ENCODE measurements at places on chromosomes 1 and 21.

- DNase-seq = peak; percentile 31
Measured at GRCh38 chr1:161367684-161368400, at the start of gene CFAP126. Gene CFAP126 (minus strand): TSS chr1:161367876. CDS start chr1:161367868, 8 bp downstream.

- DNase-seq = peak; percentile 75
Measured at GRCh38 chr1:52368383-52369172, 2.6 kb upstream of the CC2D1B start.

DNA sequence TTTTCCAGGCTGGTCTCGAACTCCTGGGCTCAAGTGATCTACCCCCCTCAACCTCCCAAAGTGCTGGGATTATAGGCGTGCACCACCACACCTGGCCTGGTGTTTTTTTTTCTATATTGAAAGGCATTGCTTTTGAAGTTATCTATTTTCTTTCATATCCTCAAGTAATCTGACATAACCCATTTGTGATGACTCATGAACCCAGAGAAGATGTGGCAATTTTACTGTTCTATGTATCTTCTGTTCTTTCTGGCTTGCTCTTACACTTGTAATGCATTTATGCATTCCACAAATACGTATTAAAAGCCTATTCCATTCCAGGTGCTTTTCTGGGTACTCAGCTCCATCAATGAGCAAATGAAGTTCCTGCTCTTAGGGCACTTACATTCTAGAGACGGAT lies 29.9 kb upstream of the ERRFI1 start:
- DNase-seq = no peak

GRCh38 chr1:232951180-232951579 lies 769 bp downstream of the NTPCR start:
- DNase-seq = peak; percentile 22

DNA sequence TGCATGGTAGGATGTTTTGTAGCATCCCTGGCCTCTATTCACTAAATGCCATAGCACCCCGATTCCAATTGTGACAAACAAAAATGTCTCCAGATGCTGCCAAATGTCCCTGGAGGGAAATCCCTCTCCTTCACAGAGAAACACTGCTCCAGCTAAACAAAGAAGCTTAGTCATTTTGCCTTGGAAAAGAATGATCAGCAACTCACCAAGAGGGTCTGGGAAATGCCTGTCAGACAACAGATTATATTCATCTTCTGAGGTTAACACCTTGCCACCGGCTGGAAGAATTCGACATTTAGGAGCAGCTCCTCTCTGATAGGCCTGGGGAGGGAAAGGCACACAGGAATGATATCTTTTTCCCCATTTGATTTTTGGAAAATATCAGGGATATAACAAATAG lies 84.4 kb downstream of the NIBAN1 start:
- no peak for DNase-seq

DNA sequence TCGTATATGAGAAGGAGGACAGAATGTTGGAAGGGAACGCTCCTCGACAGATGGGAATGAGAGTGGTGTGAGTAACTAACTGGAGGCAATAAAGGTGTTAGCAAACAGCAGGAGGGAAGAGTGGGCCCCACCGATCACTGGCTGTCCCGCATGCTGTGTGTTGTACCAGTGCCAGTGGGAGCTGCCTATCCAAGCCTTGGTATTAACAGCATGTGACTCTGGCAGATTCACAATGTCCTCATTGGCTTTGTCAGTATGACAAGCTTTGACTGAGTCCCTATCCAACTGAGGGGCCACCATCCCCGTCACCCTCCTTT lies 188.3 kb downstream of the NRIP1 start:
- DNase-seq = no peak

GRCh38 chr1:61844006-61844405 lies 101.7 kb downstream of the PATJ start:
- no peak for DNase-seq

- no peak for DNase-seq
Measured at GRCh38 chr1:155007251-155007828, 4.7 kb downstream of the ZBTB7B start.

DNA sequence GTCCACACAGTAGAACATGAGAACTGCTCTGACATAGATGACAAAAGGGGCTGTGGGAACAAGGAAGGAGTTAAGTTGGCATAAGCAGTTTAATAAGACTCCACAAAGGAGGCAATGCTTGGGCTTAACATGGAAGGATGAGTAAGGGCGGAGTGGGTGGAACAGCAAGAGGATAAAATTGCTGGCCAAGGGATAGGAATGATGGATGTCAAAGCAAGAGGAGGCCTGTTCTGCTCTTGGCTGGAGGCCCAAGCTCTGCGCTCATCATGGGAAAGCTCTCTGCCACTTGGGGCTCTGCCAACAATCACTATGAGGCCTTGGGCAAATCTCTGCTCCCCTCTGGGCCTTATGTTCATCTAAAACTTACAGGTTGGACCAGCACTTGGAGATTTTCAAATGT lies 98.3 kb upstream of the CAMK1G start:
- no peak for DNase-seq

DNA sequence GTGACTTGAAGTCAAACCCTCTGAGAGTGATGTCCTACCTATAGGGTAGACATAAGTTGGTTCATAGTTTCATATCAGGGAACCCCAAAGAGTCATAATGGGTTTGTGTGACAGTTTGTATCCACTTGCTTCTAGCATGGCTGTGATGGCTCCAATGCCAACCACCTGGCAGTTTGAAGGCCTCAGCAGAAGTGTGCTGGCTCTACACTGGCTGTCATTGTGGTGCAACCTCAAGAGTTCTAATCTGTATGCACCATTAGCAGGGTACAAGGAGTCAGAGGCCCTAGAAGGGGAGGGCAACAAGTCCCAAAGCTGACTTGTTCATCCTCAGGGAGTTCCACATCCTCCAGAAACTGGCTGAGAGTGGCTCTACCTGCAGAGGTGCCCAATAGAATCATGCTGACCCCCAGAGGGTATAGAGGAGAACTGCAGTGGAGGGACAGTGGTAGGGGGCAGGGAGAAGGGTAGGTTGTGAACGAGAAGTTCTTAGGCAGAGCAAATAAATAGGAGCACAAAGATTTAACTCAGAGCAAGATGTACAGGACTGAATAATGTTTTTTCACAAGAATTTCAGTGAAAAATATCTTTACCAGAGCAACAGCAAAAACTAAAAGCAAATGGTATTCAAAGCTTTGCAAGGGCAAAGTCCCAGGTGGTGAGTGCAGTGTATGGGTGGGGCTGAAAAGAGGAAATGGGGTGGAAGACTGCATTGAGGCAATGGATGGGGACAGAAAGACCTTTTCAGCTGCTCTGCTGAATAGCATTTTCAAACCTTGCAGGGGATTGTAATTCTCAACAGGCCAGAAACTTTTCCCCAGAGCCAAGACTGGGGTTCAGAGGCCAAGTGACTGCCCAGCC lies 3.2 kb downstream of the FCRL2 start:
- DNase-seq = no peak

DNA sequence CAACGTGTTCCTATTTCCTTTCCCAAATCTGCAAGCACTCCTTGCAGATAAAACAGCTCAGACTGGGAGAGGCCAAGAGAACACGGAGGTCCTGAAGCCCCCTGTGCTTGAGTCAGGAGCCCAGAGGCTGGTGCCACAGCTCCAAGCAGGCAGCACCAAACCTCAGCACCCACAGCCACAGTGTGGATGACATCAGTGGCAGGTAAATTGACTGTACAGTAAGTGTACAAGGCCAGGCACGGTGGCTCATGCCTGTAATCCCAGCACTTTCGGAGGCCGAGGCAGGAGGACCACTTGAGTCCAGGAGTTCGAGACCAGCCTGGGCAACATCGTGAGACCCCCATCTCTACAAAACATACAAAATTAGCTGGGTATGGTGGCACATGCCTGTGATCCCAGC lies 1.9 kb upstream of the COL6A1 start:
- DNase-seq = no peak

- DNase-seq = no peak
Measured at GRCh38 chr1:38718031-38718430, 141.5 kb downstream of the RRAGC start.

GRCh38 chr1:234844479-234845031 lies 234.6 kb upstream of the IRF2BP2 start:
- peak; percentile 68 for DNase-seq

DNA sequence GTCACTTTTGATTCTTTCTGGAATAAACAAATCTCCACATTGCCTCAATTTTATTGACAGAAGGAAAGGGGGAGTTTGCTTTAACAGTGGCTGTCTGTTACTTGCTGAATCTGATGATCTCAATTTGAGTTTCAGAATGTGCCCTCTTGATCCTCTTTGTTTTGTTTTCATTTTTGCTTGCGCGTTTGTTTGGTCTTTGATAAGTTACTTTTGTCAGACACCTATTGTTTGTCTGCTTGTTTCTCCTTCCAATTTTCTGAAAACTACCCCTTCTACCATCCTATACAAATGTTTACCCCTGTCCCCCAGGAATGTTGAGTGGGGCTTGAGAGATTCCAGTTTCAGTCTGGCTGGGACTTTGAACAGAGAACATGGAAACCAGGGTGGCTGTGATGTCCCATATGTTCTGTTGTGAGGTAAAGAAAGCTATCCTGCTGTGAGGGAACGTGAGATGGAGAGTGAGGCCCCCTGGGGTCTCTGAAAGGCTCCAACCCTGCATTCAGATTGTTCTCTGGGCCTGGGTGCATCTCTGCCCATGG lies 11.8 kb upstream of the XCL2 start:
- no peak for DNase-seq

DNA sequence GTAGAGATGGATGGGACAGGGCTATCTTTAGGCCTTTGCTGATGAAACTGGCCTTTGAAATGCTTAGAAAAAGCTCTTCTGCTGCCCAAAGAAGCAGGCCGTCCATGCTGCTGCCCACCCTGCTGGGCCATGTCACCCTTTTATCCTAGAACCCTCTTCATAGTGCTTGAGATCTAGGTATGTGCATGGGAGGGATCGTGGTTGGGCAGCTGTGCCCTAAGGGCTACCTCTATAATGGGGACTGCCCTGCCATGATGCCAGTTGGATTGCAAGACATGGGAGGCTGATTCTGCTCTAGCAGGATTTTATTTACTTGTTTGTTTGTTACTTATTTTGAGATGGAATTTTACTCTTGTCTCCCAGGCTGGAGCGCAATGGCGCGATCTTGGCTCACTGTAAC lies 69.0 kb downstream of the HHAT start:
- no peak for DNase-seq

DNA sequence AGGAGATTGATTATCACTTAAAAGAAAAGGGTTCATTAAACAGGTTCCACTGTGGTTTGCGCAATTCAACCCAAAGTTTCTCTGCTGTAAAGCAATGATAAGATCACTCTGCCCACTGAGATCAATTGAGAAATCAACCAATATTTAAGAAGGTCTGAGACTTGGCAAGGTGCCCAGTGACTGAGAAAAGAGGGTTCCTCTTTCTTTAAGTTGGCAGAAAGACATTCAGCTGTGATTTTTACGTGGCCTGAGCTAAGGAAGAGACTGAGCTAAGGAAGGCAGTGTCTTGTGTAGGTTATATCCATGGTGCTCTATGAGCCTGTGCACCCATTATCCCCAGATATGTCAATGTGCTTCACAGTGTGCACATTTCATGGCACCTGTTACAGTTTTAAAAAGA lies 344.1 kb downstream of the DISC1 start:
- DNase-seq = no peak

- no peak for DNase-seq
Measured at GRCh38 chr1:77319036-77319705, 37.4 kb downstream of the AK5 start.

- no peak for DNase-seq
Measured at GRCh38 chr1:68103884-68104554, 53.6 kb upstream of the DIRAS3 start.

GRCh38 chr21:45277101-45278045 lies 10.3 kb downstream of the POFUT2 start:
- no peak for DNase-seq

GRCh38 chr1:68291688-68292384 lies 59.5 kb upstream of the WLS start:
- no peak for DNase-seq

DNA sequence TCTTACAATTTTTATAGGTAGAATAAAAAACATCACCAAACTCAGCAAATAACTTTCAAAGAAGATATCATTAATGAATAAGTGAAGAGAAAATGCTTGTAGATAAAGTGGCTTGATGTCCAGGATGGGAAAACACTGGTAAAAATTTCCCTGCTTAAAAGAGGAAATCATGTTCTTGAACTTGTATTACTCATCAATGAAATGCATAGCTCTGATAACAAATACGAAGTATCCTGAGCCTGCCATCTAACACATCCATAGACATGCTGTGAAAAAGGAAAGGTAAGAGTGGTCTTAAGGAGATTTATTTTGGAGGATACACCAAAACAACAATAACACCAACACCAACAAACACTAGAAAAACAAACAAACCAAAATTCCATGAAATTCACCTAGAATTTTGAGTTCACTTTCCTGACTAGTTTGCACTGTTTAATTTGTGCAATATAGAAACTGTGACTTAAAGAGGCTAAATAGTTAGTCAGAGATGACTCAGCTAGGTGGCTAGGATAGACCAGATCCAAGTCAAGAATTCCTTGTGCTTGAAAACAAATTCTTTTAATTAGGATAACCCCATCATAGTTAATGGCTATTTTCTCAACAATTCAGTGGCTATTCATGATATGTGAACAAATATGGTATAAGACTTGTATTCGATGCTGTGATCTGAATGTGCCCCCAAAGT lies 179.8 kb upstream of the KCNK2 start:
- DNase-seq = no peak

DNA sequence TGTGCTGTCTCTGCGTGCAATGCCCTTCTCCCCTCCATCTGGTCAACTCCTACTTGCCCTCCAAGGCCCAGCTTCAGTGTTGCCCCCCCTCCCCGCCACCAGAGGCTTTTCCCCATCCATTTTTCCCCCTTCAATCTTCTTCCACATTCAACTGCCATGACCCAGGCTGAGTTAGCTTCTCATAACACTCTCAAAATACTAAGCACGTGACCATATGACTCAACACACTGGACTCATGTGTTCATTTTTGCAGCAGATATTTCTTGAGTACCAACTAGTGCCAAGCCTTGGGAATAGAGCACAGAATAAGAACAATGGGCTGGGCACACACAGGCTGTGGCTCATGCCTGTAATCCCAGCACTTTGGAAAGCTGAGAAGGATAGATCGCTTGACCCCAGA lies 132.1 kb downstream of the IGSF21 start:
- no peak for DNase-seq

- DNase-seq = no peak
Measured at GRCh38 chr1:27070390-27071048, 57.9 kb upstream of the TENT5B start.

- no peak for DNase-seq
Measured at GRCh38 chr1:228668553-228669241, 66.6 kb upstream of the RHOU start.

DNA sequence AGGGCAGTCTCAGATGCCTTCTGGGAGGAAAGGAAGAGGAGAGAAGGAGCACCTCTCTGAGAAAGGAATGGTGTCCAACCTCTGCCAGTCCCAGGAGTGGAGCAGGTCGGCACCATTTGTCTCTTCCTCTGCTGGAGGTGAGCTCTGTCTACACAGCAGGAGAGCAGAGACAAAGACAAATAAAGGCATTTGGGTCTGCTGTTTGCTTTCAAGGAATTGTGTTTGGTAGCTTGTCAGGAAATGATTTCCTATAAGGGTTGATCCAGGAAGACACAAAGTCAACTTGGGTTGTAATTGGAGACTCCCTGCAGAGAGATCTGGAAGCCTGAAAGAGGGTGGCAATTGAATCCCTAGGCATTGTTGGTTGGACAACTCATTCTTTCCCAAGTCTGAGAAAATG lies 34.5 kb upstream of the PLXNA2 start:
- no peak for DNase-seq
